ENCODE measurements at places on chromosomes 3 and 15.

- no peak for DNase-seq
Observed at GRCh38 chr15:28933710-28934445, 48.1 kb downstream of the APBA2 start.

DNA sequence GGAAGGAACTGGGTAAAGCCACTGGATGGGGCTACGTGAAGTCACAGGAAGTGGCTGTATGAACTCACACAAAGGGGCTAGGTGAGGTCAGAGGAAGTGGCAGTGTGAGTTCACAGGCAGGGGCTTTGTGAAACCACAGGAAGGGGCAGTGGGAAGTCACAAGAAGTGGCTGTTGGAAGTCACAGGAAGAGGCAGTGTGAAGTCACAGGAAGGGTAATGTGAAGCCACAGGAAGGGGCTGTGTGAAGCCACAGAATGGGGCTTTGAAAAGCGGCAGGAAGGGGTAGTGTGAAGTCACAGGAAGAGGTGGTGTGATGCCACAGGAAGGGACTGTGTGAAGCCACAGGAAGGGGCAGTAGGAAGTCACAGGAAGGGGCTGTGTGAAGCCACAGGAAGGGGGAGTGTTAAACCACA is 34.6 kb downstream of the GASK1A start:
- no peak for DNase-seq

- no peak for DNase-seq
Observed at GRCh38 chr15:56735589-56735988, 2.3 kb upstream of the ZNF280D start.

DNA sequence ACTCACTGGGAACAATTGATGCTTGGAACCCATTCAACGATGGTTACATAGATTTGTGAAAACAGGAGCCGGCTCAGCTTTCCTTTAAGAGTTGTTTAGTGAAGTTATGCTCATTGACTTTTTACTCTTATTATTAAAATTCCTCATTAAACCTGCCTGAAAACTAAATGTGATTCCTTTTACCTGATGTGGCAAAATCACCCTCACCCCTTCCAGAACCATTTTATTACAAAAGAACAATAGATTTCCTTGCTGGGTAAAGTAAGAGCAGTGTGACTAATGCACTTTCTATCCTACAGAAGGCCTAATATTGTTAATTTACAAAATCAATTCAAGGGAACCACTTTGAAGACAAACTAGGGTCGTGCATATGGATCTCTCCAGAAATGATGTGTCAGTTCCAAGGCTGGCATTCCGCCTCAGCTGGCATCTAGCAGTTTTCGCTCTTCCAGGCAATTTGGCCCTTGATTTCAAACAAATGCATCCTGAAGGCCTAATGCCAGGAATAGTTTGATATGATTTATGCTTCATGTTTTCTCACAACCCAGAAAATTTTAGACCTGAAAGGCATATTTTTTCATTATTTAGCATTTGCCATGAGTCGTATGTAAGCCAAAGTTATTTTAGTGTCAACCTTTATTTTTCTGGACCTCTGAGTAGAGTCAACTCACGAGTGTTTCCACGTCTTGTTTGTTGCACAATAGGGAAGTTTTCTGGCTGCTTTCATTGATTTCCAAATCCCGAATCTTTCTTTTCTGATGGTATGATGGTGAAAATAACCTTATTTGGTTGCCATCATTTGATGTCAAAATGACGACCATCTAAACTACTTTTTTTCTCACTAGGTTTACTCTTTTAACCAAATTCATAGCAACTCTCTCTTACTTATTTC is 447.8 kb downstream of the MECOM start:
- no peak for DNase-seq

- DNase-seq: no peak
Observed at GRCh38 chr3:157921811-157922210, 184.4 kb downstream of the SHOX2 start.

- no peak for DNase-seq
Observed at GRCh38 chr15:80820092-80820491, 40.9 kb downstream of the CEMIP start.

DNA sequence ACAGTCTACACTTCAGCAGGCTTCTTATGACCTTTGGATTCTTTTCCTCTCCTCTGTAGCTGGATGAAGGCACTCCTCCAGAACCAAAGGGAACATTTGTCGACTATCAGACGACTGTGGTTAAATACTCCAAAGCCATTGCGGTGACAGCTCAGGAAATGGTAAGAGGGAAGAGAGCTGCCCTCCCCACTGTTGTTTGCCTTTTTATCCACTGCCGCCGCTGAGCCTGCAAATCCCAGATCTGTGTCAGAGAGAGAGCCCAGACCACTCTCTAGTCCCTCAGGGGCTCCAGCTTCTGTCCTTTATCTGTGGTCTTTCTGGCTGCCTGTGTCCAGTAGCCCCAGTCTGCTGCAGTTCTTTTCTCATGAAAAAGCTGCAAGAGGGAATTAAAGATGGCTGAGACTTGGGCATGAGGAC is 261.5 kb upstream of the TPM1 start:
- DNase-seq: no peak

DNA sequence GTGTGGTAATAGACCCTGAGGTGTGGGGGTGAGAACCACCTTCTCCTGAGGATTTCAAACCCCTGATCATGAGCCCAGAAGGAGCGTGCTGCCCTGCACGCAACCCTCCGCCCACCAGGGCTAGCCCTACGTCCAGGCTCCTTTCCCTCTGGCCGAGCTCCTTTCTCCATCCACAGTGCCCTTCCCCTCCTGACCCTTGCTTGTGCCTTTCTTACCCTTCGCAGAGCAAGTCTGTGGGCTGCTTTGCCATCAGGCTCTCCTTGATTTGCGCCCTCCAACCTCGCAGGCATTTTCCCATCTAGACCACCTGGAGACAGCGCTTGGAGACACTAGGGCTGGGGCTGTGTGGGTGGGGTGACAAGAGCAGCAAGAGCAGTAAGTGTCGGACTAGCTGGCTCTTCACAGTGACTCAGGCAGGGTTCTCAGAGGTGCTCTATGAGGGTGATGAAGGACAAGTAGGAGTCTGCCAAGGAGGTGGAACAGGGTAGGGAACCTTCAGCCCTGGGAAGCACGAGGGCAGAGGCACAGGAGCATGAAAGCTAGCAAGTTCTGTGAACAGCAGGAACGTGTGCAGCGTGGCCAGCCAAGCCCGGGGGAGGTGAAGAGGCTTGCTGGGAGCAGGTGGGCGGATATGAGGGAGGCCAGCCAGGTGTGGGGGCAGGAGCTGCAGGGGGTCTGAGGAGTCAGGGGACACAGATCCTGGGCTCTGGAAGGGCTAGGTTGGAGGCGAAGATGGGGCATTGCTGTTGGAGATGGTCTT is 2.5 kb upstream of the SLC38A3 start:
- DNase-seq: no peak
